ENCODE measurements at places on chromosomes 12 and 14.

- DNase-seq: no peak
Measured at GRCh38 chr12:83850531-83850930, 1062.1 kb downstream of the SLC6A15 start.

DNA sequence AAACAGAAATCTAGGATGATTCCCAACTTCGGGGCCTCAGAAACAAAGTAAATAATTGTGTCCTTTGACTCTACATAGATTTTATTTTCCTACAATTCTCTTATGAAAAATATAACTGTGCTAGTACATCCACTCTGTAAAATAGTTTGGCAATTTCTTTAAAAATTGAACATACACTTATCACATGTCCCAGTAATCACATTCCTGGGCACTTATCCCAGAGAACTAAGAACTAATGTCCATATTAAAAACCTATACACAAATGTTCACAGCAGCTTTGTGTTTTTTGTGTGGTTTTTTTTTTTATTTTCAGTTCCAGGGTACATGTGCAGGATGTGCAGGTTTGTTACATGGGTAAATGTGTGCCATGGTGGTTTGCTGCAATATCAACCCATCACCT, 99.0 kb downstream of the KCNH5 start:
- no peak for DNase-seq

DNA sequence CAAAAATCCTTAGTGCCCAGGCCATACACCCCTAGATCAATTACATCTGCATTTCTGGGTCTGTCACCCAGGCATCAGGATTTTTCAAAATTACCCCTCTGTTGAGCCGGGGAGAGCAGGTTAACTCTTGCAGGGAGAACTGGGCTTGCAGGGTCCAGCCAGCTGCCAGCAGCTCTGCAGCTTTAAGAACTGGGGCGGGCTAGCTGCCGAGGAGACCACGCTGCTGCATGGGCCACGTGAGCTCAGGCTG, at the start of gene DGLUCY:
TSS of gene DGLUCY (plus strand) at position 245 of the 250 bp plus-strand sequence. CDS start 46,222 bp downstream, outside the sequence.
- DNase-seq: no peak

DNA sequence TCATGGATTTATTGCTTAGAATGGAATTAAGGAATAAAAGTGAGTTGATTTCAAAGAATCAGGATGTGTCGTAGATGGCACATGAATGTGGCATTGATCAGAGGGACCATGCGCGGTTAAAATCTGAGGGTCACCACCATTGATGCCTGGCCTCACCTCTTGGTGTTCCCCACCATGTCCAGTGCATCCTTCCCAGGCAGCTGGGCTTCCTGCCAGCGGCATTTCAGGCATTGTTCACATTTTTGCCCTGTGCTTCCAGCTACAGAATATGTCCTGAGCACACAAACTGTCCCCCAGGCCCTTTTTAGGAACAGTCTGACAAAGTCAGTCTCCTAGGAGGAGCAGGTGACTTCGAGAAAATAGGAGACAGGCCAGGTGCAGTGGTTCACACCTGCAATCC, 42.0 kb upstream of the TSPAN9 start:
- no peak for DNase-seq

GRCh38 chr14:50272498-50272897, 39.5 kb downstream of the L2HGDH start:
- no peak for DNase-seq

- DNase-seq: peak; percentile 68
Measured at GRCh38 chr12:132600048-132601032, 10.0 kb downstream of the LRCOL1 start.

DNA sequence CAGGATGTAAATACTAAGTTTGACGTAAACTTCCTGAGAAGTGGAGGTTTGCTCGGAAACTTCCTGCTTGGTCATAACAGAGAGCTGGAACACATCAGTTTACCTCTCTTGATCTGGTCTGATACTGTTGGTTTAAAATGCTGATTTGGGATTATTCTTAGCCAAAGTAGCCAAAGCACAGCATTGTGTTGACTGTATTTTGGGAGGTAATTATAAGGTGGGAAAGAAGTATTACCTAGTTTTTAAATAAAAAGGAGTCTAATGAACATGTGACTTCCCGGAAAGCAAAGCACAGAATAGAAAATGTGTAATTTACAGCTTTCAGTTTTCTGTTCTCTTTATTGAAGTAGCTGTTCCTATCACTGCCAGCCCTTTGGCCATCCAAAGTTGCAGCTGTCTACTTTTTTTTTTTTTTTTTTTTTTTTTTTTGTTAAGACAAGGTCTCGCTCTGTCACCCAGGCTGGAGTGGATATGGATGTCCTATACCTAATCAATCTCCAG, 52.2 kb upstream of the SRP54 start:
- DNase-seq: no peak

DNA sequence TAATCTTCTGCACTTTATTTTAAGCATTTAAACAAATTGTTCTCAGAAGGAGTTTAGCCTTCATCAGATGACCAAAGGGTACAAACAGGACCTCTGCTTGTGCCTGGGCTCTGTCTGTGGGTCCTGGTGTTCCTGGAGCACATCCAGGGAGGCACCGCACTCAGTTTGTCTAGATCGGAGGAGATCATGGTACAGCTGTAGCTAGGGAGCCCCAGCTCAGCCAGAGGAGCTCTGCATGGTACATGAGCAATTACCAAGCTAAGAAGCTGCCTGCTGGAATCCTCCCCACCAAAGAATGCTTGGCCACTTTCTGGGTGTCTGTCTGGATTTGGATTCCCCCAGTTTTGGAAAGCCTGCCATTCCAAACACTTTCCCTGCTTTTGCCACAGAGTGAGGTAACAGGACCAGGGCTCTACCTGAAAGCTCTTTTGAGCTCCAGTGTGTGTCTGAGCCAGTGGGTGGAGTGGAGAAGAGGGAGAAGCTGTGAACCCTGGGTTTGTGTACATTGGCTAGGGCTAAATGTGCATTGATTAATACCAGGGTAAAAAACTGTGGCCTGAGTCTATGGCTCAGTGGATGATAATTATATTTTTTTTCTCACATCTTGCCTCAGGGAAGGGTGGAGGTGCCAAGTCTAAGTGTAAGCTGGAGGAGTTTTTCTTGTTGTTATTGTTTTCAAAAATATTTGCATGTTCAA, 163.7 kb upstream of the IGF1 start:
- DNase-seq: no peak

DNA sequence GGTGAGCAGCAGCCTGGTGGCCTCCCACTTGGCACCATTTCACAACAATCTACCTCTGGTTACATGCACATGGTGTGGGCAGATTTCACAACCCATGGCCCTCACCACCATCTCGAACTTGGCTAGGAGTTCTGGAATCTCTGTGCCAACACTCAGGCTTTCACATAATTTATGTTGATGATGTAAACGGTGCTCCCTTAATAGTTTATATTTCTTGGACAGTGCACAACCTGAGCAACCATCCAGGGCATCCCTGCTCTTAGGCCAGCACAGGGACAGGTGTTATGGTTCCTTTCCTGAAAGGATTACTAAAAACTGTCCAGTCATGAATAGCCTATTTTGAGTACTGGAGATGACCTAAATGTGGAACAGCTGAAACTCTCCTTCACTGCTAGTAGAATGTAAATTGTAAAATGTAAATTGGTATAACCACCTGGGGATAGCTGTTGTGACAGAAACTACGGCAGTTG, 28.6 kb downstream of the ABCB9 start:
- no peak for DNase-seq

GRCh38 chr14:61737915-61738314, 24.3 kb upstream of the SNAPC1 start:
- no peak for DNase-seq

GRCh38 chr14:74548881-74549280, 55.3 kb downstream of the ISCA2 start:
- DNase-seq: no peak

DNA sequence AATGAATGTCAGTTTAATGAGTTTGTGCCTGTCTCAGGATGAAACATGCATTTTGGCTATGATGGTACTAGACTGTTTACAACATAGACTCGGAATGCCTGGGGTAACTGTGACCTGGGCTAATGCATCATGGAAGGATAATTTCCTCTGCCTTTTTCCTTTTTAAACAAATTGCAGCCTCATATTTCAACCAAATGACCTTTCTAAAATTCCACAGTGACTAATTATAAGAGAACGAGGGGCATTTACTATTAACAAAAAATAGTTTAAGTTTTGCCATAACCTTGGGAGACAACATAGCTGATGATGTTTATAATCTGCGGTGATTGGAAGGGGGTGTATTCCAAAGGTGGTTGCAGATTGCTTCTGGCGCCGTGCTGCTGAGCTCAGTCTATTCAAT, 1140.5 kb downstream of the GALC start:
- DNase-seq: no peak

GRCh38 chr14:79420725-79421124, 790.6 kb downstream of the DIO2 start:
- DNase-seq: no peak

DNA sequence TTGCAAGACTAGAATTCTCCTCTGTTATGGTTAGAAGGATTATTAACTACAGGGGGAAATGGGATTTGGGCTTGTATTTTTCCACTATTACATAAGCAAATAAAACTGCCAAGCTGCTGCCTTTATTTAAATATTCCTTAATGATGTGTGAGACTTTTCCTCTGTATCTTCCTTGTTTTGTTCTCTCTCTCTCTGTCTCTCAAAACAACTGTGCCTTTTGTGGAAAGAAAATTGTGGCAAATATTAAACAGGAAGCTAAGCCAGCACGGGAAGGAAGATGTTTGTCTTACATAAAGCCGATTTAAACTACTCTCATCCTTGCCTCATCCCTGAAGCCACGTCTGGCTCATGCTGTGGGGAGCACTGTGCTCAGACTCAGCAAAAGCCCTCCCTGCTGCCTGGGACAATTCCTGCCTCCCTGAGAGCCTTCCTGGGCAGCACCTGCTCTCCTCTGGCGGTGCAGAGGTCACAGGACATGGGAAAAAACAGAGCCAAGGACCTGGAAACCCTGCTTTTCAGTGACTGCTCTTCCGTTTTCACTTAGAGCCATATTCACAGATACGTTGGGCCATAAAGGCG, 237.2 kb downstream of the SLC15A4 start:
- DNase-seq: no peak

DNA sequence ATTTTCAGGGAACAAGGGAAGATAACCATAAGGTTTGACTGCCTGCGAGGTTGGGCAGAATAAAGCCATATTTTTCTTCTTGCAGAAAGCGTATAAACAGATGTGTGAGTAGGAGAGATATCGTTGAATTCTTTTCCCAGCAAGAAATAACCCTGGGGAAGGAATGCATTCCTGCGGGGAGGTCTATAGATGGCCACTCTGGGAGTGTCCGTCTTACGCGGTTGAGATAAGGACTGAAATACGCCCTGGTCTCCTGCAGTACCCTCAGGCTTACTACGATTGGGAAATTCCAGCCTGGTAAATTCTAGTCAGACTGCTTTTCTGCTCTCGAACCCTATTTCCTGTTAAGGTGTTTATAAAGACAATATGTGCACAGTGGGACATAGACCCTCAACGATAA, 225.0 kb downstream of the LRIG3 start:
- no peak for DNase-seq

DNA sequence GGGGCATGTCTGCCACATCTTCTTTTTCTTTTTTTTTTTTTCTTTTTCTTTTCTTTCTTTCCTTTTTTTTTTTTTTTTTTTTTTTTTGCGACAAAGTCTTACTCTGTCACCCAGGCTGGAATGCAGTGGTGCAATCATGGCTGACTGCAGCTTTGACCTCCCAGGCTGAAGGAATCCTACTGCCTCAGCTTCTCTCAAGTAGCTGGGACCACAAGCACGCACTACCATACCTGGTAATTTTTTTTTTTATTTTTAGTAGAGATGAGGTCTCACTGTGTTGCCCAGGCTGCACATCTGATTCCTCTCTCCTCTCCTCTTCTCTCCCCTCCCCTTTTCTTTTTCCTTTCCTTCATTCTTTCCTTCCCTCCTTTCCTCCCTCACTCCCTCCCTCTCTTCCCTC, 18.5 kb downstream of the SLC15A5 start:
- DNase-seq: no peak

- no peak for DNase-seq
Measured at GRCh38 chr14:86166541-86166940, 636.6 kb downstream of the FLRT2 start.

GRCh38 chr12:10214895-10215267, 2.2 kb downstream of the GABARAPL1 start:
- no peak for DNase-seq

DNA sequence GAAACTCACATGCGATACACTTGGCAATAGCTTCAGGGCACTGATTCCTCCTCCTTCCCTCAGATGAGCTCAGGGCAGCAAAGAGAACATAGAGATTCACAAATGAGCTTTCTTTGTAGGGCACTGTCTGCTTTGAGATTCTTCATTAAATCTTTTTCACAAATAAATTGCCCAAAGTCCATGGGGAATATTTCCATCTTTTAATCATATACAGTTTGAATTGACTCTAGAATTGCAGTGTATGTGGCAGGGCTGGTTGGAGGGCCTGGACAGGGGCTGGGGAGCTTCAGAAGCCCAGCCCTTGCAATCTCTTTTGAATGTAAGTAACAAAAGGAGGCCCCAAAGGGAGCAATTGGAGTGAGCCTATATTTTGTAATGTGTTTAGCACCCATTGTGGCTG, 197.5 kb downstream of the NOVA1 start:
- DNase-seq: no peak

DNA sequence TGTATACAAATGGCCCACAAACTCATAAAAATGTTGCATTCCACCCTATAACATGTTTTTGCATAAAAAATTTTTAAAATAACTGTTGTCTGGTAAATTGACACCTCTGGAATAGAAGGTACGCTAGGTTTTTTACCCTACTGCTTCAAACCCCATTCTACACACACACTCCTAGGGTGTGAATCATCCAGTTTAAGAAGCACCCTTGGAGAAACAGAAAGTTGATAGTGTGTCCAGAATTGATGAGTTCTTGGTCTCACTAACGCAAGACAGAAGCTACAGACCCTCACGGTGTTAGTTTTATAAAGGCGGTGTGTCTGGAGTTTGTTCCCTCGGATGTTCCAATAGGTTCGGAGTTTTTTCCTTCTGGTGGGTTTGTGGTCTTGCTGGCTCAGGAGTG, 158.5 kb downstream of the KLRB1 start:
- DNase-seq: no peak

- DNase-seq: no peak
Measured at GRCh38 chr12:80868576-80868975, 69.2 kb downstream of the LIN7A start.

DNA sequence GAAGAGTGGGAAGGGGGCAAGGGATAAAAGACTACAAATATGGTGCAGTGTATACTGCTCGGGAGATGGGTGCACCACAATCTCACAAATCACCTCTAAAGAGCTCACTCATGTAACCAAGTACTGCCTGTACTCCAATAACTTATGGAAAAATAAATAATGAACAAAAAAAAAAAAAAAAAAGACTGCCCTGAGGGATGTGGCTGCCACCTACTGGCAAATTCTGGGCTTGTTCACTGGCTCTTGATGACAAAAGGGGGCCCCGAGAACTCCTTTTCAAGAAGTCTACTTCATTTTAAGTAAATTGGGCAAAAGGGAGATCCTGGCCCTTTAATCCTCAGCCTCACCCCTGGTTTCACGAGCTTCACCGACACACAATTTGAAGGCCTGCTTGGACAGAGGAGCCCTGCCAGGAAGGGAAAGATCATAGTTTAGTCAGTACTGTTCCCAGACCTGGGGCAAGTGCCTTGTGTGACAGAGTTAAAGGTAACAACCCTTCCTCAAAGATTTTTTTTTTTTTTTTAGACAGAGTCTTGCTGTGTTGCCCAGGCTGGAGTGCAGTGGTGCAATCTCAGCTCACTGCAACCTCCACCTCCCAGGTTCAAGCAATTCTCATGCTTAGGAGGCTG, 26.1 kb upstream of the STAC3 start:
- DNase-seq: no peak
